Neural crest cell (in vitro differentiated cells): ENCODE measurements at places on chromosomes 3 and 15. TPM values are rescaled to one million over a fixed set of nuclear protein-coding genes. Genes with fewer than 3 reads are reported as not detected.

Gene SLC28A1
- total RNA-seq, result not detected in 2 replicates

DNA sequence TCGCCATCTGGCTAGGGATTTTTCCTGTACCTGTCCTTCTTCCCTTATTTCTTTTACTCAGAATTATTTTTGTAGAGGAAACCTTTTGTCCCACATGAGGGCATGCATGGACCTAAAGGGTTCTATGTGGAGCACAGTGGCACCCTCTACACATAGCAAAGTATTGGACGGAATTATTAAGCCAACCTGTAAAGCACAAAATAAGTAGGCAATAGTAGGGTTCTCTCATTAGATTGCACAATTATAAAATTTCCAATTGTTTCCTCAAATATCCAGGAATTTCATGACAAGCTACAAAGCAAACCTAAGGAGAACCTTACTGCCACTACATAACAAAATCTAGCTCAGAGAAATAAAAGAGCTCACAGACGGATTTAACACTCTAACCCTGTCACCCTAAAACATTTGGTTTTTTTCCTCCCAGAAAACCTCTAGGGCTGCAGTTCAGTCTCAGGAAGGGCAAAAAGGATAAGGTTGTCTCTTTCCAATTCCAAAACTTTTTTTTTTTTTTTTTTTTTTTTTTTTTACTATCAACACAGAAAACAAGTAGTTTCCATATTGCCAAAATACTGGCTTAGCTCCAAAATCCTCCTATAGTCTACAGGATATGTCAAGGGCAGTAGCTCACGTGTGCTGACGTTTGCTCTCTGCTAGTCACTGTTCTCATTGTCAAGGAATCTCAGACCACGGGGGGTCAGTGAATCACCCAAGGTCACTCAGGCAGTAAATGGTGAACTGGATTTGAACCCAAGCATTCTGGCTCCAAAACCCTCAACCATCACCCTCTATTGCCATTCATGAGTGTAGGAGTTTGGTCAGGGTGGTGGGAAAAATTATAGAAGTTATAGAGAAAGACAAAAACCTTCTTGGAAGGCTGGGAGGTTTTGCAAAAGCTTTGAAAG, 52.3 kb downstream of the NCEH1 start:
- no peak for DNase-seq
- peaks cover 3% of the 10 kb centered on the region for H3K36me3 ChIP-seq
- H3K4me3 ChIP-seq, result no peak overlapping the region
- no peaks in the 10 kb centered on the region for H3K27me3 ChIP-seq
- H3K4me1 ChIP-seq, result no peaks in the 10 kb centered on the region
- H3K27ac ChIP-seq, result no peak overlapping the region

DNA sequence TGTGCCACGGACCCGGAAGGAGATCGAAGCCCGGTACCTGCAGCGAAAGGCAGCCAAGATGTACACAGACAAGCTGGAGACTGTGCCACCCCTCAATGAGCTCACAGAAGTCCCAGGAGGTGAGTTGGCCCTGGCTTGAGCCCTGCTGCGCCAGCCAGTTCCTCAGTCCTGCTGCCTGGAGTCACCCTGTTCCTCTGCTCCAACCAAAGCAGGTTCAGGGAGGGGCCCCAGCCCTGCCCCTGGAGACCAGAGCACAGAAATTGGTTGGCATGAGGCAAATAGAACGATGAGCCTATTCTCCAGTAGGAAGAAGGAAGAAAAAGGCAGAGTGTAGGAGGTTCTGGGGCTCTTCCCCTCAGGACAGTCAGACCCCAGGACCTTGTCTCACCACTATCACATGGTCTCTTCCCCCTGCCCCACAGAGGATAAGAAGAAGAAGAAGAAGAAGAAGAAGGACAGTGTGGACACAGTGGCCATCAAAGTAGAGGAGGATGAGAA, 8.0 kb downstream of the TMIE start:
- peaks cover 5% of the 10 kb centered on the region for H3K4me1 ChIP-seq
- H3K4me3 ChIP-seq, result no peak overlapping the region
- peak overlapping the region; percentile 96 for H3K27ac ChIP-seq
- no peaks in the 10 kb centered on the region for H3K27me3 ChIP-seq
- H3K36me3 ChIP-seq, result no peaks in the 10 kb centered on the region

DNA sequence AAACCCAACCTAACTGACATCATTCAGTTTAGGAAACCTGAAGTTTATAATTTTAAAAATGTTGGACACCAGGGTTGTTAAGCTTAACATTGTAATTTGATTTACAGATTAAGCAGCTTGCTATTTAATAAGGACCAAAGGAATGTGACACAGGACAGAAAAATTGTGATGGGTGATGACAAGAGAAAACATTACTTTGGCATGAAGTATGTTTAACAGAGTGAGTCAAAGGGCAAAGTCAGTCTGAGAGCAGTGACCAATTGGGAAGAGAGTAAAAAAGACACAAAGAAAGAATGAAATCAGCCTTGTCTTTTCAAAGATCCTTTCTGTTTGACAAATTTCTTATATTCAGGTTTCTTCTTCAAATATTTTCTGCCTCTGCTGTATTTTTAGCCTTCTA, 1301.6 kb downstream of the SI start:
- peaks cover 2% of the 10 kb centered on the region for H3K36me3 ChIP-seq
- peaks cover 12% of the 10 kb centered on the region for H3K4me1 ChIP-seq
- H3K27me3 ChIP-seq, result no peaks in the 10 kb centered on the region
- no peak overlapping the region for H3K4me3 ChIP-seq
- no peak for DNase-seq

DNA sequence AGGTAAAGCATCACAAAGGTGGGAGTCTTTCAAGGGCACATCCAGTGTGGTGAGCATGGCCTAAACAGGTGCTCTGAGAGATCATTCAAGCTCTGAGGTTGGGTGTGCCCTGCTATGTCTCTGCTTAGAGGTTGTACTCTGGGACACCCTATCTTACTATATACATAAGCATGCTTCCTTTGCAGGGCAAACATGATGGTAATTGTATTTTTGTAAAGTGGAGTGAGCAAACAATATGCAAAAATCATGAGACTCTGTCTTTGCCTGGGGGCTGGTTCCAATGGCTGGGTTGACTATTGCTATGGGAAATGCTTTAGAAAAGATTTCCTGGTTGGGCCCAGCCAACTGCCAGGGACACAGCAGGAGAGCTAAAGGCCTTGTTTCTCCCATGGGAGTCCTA, 315.1 kb upstream of the TLE3 start:
- no peak for DNase-seq
- H3K36me3 ChIP-seq, result peaks cover 3% of the 10 kb centered on the region
- peaks cover 3% of the 10 kb centered on the region for H3K27me3 ChIP-seq
- H3K4me1 ChIP-seq, result peaks cover 15% of the 10 kb centered on the region

DNA sequence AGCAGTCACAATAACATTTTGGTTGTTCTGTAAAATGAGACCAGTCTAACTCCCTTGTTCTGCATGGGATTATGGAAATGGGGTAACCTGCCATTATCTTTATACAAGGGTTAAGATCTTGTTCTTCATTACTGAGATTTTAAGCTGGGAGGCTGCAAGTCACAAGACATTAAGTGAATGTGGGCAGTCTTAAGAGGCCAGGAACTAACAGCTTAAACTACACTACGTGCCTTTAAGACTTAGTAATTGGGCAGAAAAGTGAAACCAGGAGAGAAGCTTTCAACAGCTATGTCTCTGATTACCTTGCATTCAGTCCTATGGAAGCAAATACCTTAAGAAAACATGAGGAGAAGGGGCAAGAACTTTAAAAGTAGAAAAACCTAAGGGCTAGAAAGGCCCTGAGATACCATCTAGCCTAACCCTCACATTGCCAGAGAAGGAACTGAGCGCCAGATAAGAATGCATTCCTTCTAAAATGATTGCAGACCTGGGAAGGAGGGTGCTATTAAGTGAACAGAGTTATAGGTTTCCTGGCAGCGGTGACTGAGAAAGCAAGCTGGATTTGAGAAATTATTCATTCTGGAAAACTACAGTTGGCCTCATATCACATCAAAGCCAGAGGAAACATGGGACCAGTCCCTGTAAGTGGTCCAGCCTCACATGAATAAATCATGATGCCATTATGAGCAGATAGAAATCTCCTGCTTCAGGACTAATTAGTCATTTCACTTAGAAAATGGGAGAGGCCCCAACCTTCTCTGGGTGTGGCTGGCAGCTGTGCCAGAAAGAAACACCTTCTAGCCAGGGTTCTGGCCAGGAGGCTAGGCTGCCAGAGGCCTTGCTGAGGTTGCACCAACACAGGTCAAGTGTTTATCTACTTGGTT, 32.9 kb downstream of the DAPK2 start:
- no peaks in the 10 kb centered on the region for H3K36me3 ChIP-seq
- no peak overlapping the region for H3K27ac ChIP-seq
- DNase-seq, result no peak
- H3K4me1 ChIP-seq, result no peaks in the 10 kb centered on the region
- no peak overlapping the region for H3K4me3 ChIP-seq

DNA sequence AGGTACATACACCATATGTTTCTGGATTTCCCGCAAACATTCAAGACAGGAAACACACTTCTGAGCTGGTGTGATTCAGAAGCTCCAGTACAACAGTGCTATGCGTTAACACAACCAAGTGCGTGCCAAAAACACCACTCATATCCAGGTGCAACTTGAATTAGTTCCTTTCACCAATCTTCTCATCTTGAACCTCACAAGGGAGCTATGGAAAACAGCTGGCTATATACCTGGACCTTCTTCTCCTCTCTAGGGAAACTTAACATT, 31.3 kb downstream of the SUSD5 start:
- H3K27ac ChIP-seq, result no peak overlapping the region
- no peaks in the 10 kb centered on the region for H3K27me3 ChIP-seq
- no peak overlapping the region for H3K4me3 ChIP-seq
- H3K4me1 ChIP-seq, result peaks cover 5% of the 10 kb centered on the region

DNA sequence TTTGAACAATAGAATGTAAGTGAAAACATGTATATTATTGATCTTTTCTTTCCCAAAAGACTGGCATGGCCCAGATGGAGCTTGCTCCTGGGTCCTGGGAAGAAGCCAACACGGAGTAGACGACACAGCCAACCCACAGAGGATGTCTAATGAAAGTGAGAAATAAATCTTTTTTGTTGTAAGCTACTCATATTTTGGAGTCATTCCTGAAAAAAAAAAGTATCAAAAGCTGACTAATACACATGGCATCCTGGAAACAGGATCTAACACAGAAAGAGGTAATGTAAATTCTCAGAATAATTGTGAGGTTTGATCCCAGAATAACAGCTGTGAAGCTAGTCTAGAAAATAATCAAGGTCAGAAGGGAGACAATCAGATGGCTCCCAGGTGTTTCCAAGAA, 12.6 kb upstream of the FRMD5 start:
- no peak overlapping the region for H3K27ac ChIP-seq
- peaks cover 9% of the 10 kb centered on the region for H3K27me3 ChIP-seq
- no peaks in the 10 kb centered on the region for H3K4me1 ChIP-seq
- no peak overlapping the region for H3K4me3 ChIP-seq
- DNase-seq, result no peak
